ENCODE measurements at places on chromosomes 2 and 18.

GRCh38 chr2:168571061-168571460 lies 115.0 kb downstream of the CERS6 start:
- DNase-seq = peak; percentile 43

- DNase-seq = no peak
Observed at GRCh38 chr2:27506587-27506986, 9.9 kb downstream of the GCKR start.

DNA sequence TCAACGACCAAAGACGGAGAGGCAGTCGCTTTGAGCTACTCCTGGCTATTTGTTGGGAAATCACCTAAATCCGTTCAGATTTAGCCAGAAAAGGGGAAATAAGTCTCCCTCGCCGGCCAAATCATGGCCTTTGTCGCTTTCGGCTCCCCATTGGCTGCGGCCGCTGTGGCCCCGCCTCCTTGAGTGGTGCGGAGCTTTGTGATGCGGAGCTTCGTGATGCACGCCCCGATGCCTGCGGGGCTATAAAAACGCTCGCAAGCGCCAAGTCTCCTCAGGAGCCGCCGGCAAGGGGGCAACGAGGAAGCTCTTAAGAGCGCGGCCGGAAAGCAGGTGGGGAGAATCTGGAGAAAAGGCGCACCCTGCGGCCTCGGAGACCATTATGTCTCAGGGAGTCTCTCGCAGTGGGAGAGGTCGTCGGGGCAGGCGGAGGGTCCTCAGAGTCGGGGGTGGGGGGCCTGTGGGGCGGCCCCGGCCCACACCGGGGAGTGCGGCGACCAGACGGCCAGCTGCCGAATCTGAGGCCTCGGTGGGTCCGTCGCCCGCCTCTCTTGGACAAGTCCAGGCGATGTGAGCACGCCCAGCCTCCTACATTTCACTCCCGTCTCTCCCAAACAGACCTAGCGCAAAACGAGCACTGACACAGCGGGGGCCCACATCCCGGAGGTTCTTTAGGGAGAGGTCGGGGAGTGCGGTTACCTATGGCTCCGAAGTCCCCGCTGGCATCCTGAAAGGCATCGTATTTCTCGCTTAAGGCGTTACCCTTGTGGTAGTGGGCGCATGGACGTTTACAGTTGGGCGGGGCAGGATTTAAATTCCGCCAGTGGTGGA lies at the start of gene CABYR:
TSS of gene CABYR (plus strand) at position 274 of the 828 bp plus-strand sequence. CDS start 4,053 bp downstream, outside the sequence.
- peak; percentile 91 for DNase-seq

GRCh38 chr2:164044622-164045021 lies 308.8 kb upstream of the FIGN start:
- DNase-seq = no peak

DNA sequence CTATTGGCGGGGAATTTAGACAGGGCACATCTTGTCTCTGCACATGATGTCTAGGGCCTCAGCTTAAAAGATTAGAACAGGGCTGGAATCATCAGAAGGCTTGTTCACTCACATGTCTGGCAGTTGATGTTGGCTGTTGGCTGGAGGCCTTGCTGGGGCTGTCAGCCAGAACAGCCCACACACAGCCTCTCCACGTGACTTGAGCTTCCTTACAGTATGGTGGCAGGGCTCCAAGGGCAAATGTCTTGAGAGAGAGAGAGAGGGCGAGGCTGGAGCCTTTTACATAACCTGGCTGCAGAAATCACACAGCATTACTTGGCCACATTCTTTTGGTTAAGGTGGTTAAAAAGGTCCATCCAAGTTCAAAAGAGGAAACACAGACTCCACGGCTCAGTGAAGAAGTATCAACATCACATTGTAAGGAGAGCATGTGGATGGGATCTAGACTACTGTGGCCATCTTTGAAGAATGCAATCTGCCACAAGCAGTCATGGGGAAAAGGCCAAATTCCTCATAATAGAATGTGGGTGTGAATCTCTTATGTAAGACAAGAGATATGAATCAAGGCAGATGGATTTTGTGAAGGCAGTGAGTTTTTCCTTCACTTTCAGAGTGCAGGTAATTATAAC lies 30.4 kb downstream of the SRSF7 start:
- DNase-seq = peak; percentile 75

DNA sequence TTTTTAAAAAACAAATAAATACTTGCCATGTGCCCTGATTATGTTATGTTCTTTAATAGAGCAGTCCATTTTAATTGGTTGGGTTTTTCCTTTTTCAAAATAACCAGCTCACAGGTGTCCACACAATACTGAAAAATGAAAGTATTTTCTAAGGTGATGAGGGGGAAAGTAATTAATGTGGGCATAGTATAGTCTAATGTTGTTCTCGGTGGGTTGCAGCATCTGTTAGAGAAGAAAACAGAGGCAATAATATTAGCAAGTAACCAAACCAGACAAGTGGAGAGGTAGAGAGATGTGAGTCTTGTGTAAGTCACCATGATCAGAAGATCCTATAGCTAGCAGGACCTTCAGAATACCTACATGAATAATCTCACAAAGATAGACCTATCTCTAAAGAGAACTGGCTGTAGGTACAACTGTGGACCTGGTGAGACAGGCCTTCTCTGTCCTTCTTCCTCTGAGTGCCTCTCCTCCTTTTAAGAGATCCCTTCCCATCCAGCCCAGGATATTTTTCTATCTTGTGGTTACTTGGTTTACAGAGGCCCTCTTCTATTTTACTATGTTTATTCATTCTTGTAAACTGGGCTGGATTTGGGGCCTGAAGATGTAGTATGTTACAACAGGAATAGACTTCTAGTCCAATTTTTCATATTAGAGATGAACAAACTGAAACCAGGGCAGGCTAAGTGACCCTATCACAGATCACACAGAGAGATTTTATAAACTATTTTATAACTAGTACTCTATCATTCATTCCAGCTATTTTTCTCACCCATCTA lies 67.1 kb upstream of the MSTN start:
- DNase-seq = no peak

DNA sequence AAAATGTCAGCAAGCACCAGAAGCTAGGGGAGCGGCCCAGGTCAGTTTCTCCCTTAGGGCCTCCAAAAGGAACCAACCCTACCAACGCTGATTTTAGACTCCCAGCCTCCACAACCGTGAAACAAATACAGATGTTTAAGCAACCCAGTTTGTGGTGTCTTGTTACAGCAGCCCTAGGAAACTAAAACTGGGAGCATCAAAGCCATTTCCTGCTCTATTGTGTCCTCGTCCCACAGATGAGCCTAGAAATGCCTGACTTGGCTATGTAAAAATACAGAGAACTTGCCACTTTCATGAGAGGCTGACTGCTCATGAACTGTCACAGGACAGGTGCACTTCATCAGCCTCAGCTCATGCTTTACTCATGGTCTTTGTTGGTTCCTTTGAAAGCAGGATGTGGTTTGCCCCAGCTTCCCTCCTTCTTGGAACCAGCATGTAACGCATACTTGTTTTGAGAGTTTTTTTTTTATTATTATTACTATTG lies 97.6 kb upstream of the SLC39A10 start:
- peak; percentile 74 for DNase-seq

- no peak for DNase-seq
Observed at GRCh38 chr2:78077633-78078032, 555.5 kb upstream of the LRRTM4 start.

GRCh38 chr2:219987830-219988229 lies 360.4 kb downstream of the SLC4A3 start:
- DNase-seq = no peak

DNA sequence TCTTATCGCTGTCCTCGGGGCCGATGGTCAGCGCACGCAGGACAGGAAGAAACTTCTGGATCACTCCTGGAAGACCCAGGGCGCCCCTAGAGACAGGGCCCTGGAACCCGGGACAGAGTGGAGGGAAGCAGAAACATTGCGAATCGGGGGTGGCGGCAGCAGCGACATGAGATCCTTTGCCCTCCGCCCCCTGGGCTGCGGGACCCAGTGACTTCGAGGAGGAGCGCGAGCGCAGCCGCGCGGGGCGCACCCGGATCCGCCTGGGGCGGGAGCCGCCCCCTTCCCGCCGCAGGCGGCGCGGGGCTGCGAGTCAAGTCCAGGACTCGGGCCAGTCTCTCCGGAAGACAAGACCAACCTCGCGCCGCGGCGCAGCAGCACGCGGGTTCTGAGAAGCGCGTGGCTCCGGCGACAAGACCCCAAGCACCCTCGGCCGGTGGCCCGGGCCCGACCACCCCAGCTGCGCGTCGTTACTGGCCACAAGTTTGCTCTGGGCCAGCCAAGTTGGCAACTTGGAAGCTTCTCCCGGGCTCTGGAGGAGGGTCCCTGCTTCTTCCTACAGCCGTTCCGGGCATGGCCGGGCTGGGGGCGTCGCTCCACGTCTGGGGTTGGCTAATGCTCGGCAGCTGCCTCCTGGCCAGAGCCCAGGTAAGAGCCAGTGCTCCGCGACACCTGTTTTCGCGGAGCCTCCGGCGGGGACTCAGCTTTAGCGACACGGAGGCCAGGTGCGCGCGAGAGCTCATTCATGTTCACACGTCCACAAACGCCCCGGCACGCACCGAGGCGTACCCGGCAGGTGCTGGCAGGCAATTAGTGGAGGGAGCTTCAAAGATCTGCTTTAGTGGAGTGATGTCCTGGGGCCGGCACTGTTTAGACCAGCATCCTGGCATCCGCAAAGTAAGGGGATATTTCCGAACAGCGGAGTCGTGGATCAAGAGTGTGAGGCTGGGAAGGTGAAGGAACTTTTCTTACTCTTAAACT lies at the start of gene PTH2R:
TSS of gene PTH2R (plus strand) at position 319 of the 978 bp plus-strand sequence. CDS start at position 571, 252 bp downstream.
- no peak for DNase-seq

- peak; percentile 7 for DNase-seq
Observed at GRCh38 chr2:215750763-215751162, 262.6 kb downstream of the MREG start.

DNA sequence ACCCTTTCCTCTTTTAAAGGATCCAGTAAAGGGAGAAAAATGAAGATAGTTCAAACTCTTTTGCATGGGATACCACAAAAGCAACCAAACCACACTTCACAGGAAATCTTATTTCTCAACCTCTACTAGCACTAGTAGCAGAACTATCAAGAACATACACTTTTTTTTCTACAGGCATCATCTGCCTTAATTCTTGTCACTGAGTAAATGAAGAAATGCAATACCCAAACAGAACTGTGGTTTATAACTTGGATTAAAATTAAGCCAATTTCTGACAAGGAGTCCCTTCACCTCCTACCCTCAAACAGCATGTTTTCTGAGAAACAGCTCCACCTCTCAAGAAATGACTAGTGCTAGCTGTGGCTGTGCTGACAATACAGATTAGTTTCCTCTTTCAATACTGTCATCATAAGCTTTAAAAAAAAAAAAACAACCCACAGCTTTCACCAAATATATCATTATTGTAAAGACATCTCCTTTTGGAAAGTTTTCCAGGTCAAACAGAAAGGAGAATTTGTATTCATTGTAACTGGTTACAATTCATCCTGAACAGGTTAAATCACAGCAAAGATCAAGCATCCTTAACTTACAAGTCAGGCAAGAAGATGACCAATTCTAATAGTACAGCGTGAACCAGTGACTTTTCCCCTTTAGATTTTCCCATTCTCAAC lies 44.4 kb downstream of the PTPN2 start:
- DNase-seq = peak; percentile 83

DNA sequence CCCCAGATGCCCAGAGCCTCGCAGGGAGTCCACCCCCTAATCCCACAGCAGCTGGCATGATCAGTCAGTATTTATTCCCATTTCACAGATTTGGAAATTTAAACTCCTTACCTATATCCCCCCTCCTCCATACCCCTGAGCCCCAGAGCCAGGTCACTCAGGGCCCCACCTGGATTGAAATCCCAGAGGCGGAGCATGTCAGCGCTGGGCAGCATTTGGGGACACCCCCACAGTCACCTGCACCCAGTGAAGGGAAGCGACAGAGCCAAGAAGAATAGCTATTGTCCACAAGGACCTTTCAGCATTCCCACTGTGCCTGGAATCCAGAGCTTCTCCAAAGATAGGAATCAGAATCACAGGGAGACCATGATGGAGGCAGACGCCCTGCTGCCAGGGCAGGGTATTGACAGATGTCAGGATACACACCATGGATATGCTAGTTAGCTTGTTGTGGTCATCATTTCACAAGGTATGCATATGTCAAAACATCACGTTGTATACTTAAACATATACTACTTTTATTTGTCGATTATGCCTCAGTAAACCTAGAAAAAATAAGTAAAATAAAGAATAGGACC lies 968 bp upstream of the ASTL start:
- DNase-seq = no peak

- DNase-seq = no peak
Observed at GRCh38 chr2:147756069-147756468, 88.8 kb upstream of the ACVR2A start.

GRCh38 chr18:34651586-34652369 lies 58.3 kb upstream of the DTNA start:
- DNase-seq = no peak

DNA sequence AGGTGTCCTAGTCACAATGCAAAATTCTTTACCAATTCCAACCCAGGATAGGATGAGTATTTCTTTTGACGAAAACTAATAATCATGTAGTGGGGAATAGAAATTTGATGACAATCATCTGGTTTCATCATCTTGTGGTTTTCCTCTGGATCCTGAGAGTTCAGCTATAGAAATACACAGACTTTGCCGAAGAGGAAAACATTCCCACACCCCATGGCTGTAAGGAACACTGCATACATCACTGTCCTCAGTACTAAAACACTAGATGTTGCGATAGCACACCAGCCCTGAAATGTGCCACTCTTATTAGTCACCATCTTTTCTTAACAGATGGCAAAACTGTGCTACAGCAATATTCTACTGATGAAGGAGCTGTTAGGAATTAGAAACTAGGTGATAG lies 29.4 kb downstream of the CERKL start:
- DNase-seq = peak; percentile 39

DNA sequence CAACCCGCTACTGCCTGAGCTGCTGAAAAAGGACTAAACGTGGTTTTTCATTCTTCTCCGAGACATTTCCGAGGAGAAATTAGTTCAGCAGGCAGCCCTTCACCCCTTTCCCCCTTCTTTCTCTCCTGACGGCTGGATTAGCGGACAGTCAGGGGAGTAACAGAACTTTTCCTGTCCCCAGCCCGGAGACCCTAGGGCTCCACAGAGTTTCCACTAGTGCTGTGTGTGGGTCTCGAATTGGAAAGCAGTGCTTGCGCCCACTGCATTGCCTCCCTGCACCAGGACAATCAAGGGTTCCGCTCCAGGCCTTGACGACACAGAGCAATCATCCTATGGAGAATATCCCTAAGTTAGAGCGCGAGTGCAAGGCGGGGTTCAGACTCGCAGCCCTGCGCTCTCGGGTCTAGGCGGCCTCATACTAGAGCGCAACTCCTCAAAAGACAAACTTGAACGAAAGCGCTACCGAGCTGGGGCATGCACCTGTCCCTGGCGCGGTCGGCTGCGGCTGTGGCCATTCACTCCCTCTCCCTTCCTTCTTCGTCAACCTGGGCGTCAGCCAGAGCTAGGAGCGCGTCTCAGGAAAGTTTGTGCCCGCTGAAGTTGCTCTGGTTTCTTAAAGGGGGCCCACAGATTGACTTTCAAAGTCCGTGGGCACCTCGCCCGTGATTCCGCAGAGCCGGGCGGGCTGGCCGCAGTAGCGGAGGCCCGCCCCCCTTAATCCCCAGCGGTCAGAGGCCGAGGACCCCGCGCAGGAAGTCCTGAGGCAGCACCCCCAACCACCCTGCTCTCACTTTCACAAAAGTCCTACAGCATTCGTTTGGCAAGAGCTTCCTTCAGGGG lies 801 bp downstream of the OSR1 start:
- no peak for DNase-seq

All from inflammatory macrophage treated with lipopolysaccharide for 4 hours (primary cell).